ENCODE measurements at places on chromosomes 3 and 15.

DNA sequence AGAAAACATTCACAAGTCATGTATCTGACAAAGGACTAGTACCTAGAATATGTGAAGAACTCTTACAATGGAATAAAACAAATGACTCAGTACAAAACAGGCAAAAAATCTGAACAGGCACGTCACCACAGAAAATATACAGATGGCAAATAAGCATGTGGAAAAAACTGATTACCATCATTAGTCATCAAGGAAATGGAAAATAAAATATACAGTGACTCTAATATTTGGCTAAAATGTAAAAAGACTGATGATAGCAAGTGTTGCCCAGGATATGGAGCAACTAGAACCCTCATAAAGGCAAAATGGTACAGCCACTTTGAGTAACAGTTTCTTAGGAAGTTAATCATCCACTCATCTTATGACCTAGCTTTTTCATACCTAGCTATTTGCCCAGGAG lies 95.8 kb upstream of the ABHD17C start:
- DNase-seq, result no peak

- DNase-seq, result no peak
Observed at GRCh38 chr3:36540888-36541518, 160.7 kb downstream of the STAC start.

GRCh38 chr3:129316248-129317013 lies 37.8 kb downstream of the HMCES start:
- peak; percentile 84 for DNase-seq

DNA sequence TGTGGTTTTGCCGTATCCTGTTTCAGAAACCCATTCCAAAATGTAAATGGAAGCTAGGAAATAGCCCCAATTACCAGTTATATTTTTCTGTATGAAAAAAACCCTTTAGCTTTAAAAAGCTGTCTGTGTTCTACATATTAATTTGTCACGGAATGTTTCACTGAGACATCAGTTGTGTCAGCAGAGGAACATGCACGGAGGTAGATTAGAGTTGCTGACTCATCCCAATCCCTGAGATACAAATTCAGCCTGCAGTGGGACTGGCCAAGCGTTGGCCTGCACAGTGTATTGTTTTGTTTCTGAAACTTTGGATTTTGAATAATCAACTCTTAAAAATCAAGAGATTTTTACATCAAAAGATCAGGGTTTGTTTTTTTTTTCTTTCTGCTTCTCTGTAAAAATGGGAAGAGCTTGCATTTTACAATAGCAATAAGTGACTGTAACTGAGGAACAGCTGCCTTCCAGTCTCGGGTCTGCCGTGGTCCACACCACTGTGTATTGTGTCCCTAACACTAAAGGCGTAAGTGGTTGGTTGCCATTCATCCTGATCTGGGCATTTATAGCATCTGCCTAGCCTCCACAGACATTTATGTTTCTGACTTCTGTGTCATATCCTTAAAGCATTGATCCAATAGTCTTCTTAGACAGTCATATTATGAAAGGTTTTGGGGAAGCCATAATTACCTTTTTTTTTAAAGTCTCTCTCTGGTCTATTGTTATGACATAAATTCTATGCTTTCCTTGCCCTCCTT lies 218.1 kb downstream of the ADAMTSL3 start:
- no peak for DNase-seq

- DNase-seq, result no peak
Observed at GRCh38 chr15:73845507-73845906, 27.9 kb upstream of the TBC1D21 start.

- no peak for DNase-seq
Observed at GRCh38 chr3:55408193-55408826, 78.8 kb downstream of the WNT5A start.

DNA sequence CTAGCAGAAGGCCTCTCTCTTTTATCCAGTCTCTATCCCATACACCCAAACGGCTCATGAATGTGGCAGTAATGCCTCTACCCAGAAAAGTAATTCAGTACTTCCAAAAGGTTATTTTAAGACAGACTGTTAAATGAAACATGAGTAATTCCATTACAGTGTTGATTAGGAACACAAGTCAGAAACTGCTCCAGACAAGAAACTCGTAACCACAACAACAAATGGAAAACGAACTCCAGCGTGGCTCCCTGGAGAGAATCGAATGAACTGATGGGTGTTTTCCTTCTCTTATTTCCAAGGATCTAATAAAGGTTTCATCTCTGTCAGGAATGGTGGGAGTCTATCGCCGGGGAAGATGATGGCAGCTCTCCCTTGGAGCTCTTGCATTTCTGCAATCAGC lies 228.4 kb downstream of the MAGI1 start:
- no peak for DNase-seq

DNA sequence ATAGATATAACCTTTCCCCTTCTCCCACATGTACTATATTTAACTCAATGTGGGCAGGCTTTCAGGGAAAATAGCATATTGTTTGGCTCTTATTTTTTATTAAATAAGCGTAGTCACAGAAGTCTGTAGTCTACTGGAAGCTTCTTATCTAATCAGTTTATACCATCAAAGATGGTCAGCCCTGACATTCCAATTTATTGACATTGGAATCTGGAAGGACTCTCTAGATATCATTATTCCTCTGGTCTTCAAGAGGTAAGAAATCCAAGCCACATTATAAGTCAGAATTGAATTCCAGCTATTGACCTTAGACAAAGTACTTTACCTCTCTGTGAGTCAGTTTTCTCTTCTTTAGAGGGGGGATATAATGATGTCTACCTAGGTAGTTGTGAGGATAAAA lies 38.5 kb upstream of the SCAANT1 start:
- no peak for DNase-seq

DNA sequence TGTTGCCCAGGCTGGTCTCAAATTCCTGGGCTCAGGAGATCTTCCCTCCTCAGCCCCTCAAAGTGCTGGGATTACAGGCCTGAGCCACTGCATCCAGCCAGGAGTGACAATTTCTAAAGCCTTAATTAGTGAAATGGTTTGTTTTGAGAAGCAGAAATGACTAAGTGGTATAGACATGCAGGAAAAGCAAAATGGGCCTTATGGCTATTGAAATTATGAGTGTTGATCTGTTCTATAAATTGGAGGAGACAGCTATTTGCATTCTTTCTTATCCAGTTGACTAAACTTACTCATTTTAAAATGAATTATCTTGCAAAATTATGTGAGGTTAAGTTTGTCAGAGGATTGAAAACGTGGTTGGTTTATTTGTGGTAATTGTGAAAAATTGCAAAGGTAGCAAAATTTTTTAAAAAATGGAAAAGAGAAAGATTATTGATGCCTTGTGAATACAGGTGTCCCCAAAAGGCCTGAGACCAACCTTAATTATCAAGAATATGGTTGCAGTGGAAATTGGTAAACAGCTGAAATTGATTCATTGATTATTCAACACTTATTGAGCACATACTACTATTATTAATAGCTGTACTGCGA lies 7.9 kb downstream of the RAP2B start:
- DNase-seq, result no peak

GRCh38 chr15:96849271-96849900 lies 518.9 kb downstream of the NR2F2 start:
- no peak for DNase-seq

DNA sequence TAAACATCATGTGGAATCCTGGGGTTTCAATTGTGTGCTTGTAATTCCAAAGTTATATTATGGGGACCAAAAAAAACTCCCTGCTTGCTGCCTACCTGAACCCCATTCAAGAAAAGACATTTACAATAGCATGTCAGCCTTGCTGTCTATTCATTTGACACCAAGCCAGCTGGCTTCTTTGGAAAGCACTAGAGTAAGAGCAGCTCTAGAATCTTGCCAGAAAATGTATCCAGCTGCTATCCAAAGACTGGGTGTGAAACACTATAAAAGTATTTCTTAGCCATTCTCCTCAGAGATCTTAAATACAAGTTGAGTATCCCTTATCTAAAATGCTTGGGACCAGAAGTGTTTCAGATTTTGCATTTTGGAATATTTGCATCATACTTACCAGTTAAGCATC lies 87.4 kb downstream of the RAD18 start:
- no peak for DNase-seq

DNA sequence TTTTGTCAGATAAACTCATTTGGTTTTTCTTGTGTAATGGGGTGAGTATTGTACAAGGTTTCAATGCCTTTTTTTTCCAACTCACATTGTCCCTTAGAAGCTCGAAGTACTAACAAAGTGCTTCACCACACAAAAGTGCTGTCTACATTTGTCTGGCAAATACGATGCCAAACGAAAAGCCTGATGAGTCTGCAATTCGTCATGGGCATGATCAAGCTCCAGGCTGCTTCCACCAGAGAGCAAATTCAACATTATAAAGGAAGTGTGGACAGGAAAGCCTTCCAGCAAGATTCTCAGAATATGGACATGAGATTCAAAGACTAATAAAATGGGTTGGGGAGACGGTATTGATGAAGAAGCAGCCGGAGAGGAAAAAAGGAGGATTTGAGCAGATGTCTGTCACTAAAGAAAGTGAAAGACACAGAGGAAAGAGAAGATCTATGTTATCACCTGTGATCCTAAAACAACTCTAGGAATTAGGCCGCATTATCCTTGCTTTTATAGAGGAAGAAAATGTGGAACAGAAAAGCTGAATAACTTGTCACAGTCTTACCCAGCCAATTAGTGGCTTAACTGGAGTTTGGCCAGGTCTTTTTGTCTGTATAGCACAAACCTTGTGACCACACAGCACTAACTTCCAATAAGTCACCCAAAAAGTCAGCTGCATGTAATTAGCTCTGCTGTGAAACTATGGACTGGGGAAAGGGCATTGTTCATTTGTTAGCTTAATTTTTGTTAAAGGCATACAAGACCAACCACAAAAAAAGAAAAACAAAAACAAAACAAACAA lies 494.8 kb downstream of the FHIT start:
- DNase-seq, result no peak

DNA sequence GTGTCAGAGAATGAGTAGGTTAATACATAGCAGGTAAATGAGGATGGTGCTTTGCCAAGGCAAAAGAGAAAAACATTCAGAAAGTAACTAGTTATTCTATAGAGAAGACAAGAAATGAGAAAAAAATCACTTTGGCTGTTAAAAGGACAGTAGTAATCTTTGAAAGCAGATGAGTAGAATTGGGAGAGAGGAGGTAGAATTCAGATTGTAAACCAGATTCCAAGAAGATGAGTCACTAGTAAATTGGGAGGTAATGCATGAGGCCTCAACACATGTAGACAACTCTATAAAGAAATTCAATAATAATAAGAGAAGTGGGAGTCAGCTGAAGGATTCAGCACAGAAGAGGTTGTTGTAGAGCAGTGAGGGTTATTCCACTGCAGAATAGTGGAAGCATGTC lies 81.4 kb downstream of the MBNL1 start:
- DNase-seq, result no peak

- no peak for DNase-seq
Observed at GRCh38 chr15:69659454-69660050, 206.9 kb downstream of the RPLP1 start.

GRCh38 chr3:45914362-45915058 lies 28.2 kb downstream of the CCR9 start:
- DNase-seq, result no peak

- DNase-seq, result no peak
Observed at GRCh38 chr3:57699591-57699990, 6.7 kb upstream of the DENND6A start.

- DNase-seq, result no peak
Observed at GRCh38 chr3:179717219-179717618, 64.4 kb downstream of the USP13 start.

DNA sequence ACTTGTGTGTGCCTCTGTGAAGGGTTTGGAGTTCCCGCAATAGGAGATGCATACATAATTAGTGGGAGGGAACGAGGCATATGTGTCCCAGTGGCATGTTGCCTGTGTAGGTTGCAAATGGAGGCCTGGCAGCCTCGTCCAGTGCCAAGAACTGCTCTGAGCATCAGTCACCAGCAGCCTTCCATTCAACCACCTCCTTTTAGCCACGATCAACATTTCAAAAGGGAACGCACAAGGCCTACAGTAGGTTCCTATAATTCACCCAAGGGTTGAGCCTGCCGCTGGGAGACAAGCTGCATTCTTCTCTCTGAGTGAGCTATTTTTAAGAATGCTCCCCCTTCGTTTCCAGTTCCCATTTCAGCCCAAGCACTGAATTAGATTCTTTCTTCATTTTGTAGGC lies 78.8 kb upstream of the CTNNB1 start:
- no peak for DNase-seq

- DNase-seq, result no peak
Observed at GRCh38 chr3:70061096-70061495, 61.6 kb downstream of the SAMMSON start.

DNA sequence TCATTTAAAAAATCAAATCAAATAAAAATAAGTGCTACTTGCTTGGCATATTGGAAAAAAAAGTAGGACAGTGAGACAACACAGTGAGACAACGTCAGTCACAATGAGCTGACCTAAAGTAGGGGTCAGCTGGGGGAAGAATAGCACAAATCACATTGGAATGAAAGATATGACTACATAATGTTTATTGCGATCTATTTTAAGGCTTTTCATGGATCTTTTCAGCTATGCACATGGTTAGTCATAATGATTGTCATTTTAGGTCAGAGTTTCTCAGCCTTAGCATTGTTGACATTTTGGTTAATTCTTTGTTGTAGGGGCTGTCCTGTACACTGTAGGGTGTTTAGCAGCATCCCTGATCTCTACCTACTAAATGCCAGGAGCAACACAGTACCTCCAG lies 44.5 kb downstream of the CMSS1 start:
- DNase-seq, result no peak

GRCh38 chr3:176737480-176738110 lies 459.7 kb downstream of the TBL1XR1 start:
- no peak for DNase-seq

DNA sequence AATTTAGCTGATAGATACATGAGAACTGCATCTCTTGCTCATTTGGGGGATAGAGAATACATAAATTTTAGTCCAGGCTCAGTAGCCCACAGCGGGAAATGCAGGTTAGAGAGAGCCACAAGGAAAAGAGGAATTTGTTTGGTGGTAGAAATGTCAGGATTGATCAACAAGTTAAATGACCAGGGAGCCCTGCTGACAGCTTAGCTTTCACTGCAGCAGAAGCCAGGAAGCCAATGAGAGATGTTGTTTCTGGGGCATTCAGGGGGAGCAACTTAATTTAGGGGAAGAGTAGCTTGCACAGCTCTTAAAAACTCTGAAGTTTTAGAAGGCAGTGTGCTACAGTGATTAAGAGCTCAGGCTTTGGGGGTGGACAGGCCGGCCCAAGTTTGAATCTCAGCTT lies 22.7 kb downstream of the ARHGEF26 start:
- no peak for DNase-seq

GRCh38 chr3:172241405-172241804 lies 202.0 kb downstream of the FNDC3B start:
- no peak for DNase-seq

- DNase-seq, result no peak
Observed at GRCh38 chr3:103873897-103874545, 1439.2 kb downstream of the ZPLD1 start.

GRCh38 chr3:184693011-184693975 lies 18.6 kb downstream of the MAGEF1 start:
- no peak for DNase-seq

GRCh38 chr3:182478369-182478768 lies 314.9 kb upstream of the ATP11B start:
- DNase-seq, result no peak

DNA sequence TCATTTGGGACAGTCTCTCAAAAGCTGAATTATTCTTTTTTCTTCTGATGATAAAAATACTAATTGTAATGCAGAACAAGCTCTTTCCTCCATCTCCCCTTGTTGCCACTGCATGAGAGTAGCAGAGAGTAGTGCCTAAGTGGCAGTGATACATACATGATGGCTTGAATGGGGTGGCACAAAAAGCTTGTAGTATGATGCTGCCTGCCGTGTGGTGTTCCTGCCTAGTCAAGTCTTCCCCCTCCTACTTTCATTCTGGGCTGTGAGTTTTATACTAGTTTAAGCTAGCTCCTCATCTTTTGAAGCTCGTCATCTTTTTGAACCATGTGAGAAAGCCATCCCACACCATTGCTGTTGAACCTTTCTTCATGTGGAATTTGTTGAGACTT lies 230.5 kb downstream of the NFKBIZ start:
- no peak for DNase-seq
